Fibroblast of the aortic adventitia (primary cell): ENCODE measurements at places on chromosomes 3 and 15. TPM values are rescaled to one million over a fixed set of nuclear protein-coding genes. Genes with fewer than 3 reads are reported as not detected.
A peak's percentile ranks its signal among the peaks of the same experiment; 100 is the strongest.

DNA sequence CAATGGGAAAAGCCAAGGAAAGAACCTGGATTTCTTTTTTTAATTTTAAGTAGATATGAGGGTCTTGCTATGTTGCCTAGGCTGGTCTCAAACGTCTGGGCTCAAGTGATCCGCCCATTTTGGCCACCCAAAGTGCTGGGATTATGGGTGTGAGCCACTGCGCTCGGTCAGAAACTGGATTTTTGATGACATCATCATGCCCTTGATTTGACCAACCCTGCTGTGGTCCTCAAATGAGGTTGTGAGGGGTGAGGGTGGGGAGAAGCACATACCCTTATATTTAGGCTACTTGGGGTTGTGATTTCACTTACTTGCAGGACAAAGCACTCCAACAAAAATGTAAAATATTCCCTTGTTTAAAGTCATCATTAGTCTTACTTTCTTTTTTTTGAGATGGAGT is 70.4 kb downstream of the C3orf38 start:
- DNase-seq = no peak

The P3H2 gene
- 4.0 and 15.6 TPM in 2 replicates for total RNA-seq

GRCh38 chr15:55914446-55914845 is 79.0 kb downstream of the NEDD4 start:
- DNase-seq = peak; percentile 42

DNA sequence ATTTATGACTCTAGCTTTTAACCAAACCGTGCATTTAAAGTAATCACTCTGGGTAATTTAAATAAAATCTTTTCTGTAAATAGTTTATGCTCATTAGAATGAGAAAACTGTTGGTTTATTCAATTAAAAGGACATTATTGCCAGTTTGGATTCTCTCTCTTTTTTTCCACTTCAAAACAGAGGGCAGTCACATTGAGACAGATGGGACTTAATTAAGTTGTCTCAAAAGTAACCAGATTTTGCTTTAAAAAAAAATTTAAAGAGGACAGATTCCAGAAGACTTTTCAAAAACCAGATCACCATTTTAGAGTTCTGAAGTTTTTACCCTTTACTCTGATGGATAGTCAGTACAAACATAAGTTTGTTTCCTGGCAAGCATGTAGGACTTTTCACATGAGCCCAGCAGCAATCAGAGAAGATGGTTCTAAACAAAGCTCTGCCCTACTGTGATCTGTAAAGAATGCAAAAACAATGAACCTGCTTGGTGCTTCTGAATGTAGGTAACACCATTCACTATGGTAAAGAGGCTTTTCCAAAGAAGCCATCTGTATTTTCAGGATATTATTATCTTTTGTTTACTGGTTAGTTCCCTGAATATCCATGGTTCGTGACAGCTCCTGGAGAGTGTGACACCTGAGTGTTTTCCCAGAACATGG is 136.2 kb downstream of the LRTM1 start:
- DNase-seq = no peak

The DUOXA2 gene
- not detected in 2 replicates for total RNA-seq

The PTPRG gene
- total RNA-seq = 27.6 and 52.0 TPM in 2 replicates

GRCh38 chr3:107264888-107265287 is 112.4 kb upstream of the CCDC54 start:
- DNase-seq = no peak

DNA sequence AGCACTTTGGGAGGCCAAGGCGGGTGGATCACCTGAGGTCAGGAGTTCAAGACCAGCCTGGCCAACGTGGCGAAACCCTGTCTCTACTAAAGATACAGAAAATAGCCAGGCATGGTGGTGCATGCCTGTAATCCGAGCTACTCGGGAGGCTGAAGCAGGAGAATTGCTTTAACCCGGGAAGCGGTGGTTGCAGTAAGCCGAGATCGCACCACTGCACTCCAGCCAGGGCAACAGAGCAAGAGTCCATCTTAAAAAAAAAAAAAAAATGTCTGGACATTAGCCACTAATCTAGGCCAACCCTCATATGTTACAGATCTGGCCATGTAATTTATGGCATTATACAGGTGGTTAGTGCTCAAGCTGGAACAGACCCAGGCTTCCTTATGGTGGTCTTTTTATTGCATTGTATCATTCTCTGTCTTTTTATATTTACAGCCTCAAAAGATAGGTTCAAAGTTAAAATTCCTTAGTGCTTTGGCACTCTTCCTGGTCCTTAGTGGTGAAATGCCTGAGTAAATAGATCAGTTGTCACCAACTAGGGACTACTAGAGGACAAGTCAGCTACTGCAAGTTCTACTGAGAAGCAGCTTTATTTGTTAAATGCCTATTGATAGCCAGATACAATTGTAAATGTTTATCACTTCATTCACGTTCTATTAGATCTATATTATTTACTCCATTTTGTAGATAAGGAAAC is 16.0 kb downstream of the STARD9 start:
- peak; percentile 45 for DNase-seq

The CCDC13 gene
- total RNA-seq = 0.27 and 8.6 TPM in 2 replicates

The ARRDC4 gene
- total RNA-seq = 6.2 and 18.3 TPM in 2 replicates
